ENCODE measurements at places on chromosomes 2 and 18.
A peak's percentile ranks its signal among the peaks of the same experiment; 100 is the strongest.

DNA sequence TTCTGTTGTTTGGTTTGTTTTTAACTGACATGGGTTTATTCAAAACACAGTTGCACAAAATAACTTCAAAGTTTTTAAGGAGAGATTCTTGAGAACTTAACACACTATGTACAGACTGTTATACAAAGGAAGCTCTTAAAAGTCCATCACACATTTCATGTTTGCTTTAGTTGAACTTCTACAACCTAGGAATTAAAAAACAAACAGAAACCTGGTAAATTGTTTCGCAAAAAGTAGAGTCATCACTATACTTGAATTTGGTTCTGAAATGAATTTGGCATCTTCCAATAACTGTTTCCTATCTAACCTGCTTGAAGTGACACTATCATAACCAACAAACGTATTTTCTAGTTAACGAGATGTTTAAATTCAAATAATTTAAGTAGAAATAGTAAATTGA is 21.8 kb downstream of the TRIP12 start:
- DNase-seq = no peak

DNA sequence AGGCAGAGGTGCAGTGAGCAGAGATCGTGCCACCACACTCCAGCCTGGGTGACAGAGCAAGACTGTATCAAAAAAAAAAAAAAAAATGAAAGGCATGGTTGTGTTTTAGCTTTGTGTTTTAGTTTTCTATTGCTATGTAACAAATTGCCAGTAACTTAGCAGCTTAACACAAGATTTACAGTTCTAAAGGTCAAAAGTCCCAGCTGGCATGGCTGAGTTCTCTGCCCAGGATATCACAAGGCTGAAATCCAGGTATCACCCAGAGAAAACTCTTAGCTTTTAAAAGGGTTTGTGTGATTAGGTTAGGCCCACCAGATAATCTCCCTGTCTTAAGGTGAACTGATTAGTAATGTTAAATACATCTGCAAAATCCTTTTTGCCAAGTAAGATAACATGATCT is 107.7 kb upstream of the YPEL5 start:
- no peak for DNase-seq

- no peak for DNase-seq
These were observed 475.6 kb upstream of the MYT1L start for GRCh38 chr2:2806711-2807110.

DNA sequence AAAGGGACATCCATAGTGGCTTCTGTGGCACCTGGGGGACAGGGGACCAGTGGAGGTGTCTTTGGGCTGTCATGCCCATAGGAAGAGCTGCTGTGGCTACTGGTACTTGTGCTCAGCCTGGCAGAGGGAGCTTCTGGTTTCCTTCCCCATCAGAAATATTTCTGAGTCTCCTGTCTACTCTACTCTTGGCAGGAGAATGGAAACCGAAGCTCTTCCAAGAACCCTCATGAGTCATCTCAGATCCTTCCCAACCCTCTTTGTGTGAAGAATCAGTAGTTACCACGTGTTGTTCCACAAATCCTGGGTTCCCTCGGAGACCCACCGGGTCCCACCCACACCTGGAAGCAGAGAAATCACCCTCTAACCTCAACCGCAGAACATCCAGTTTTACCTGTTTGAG is 234.9 kb downstream of the FHOD3 start:
- peak; percentile 78 for DNase-seq

GRCh38 chr2:36356990-36357846 is 1.6 kb downstream of the CRIM1 start:
- DNase-seq = peak; percentile 69

- DNase-seq = peak; percentile 38
These were observed 16.6 kb downstream of the SERPINB13 start for GRCh38 chr18:63603772-63604171.
